Camera-type eye (tissue), 1 donor: ENCODE measurements at places on chromosomes 11 and 22. TPM values are rescaled to one million over a fixed set of nuclear protein-coding genes. Genes with fewer than 3 reads are reported as not detected.

CHRNA10 gene
- total RNA-seq: 0.88 TPM

MAPK8IP2 gene
- total RNA-seq: 22.7 TPM

FAM83F gene
- 3.4 TPM for total RNA-seq

WEE1 gene
- 55.0 TPM for total RNA-seq

ST14 gene
- 3.8 TPM for total RNA-seq

OR56B1 gene
- not detected for total RNA-seq

CADM1 gene
- total RNA-seq: 455 TPM

IFITM10 gene
- 9.5 TPM for total RNA-seq
